ENCODE measurements at places on chromosomes 5 and 9.

DNA sequence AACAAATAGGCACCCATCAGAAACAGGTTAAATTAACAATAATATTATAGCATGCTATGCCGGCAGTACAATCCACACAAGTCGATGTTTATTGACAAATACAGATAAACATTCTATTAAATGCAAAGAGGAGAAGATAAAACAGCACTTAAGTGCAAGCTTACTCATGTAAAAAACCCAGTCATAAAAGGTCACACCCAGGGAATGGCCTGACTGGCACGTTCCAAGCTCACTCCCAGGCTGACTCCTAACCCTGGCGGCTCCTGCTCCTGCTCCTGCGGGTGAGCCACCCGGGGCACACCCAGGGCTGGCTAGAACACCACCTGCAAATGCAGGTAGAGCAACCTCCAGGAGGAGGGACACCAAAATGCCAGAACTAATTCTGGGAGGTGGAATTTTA is 66.9 kb downstream of the SEMA4D start:
- no peak for DNase-seq

DNA sequence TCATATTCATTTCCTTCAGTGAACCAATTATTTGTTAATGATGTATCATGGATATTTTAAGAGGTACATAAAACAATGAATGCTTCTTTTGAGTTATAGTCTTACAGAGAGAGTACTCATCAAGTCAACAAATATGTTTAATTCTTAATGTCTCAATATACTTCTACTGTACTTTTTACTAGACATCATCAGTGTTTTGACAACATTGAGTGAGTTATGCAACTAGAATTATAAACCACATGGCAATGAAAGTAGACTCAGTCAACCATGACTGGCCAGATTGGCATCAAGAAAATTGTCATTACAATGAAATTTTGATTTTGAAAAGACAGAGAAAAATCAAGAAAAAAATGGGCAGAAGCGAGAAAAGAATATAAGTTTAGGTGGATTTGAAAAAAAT is 1248.1 kb upstream of the CDH18 start:
- no peak for DNase-seq

DNA sequence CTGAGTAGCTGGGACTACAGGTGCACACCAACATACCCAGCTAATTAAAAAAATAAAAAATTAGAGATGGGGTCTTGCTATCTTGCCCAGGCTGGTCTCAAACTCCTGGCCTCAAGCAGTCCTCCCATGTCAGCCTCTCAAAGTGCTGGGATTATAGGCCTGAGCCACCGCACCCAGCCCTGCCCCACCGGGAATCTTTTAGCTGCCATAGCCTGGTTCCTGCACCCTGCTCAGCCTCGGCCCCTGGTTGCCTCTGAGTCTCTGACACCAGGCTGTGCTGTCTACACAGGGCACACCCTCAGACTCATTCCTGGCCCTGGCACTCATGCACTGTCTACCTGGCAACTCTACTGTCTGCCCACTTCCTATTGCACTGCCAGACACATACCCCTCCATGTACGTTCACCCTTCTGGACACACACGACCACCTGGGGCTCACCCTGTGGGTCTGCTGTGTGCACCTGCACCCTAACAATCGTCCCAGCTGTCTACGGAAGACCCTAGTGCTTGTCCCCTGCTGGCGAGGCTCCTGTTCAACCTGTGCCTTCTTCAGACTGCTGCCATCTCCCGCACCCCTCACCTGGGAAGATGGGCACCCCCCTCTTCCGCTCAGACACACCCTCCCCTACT is 1.4 kb downstream of the PROP1 start:
- DNase-seq = no peak

GRCh38 chr5:66312266-66312665 is 168.2 kb downstream of the SREK1 start:
- DNase-seq = no peak

- DNase-seq = no peak
These were observed 2.4 kb downstream of the NFIL3 start for GRCh38 chr9:91421128-91421765.

DNA sequence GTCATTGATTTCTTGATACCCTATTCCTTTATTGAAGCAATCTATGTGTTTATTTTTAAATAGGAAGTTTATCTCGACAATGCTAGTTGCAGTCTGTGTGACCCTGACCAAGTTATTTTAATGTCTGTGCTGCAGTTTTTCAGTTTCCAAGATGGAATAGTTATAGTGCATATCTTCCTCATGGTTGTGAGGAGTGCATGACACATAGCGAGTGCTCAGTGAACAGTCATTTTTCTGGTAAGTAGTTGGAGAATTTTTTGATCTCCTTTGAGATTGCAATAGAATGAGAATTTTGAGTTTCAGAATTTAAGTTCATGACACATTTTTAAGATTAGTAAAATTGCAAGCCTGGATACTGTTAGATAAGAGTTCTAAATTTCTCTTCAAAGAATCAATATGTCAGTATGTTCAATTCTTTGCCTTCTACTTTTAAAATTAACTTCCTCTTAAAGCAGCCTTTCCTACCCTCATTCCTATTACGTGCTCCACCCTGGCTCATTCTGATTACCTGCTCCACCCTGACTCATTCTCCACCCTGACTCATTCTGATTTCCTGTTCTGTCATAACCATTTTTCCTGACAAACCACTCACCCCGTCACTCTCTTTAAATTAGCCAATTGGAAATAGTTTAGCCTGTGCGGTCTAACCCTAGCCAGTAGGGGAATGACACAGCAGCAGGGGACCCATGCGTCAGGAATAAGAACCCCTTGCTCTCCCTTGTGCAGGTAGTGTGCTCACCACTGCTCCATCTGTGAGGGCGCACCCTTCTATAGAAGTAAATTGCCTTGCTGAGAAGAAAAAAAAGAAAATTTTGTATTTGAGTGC is 30.7 kb downstream of the SPIN1 start:
- no peak for DNase-seq

DNA sequence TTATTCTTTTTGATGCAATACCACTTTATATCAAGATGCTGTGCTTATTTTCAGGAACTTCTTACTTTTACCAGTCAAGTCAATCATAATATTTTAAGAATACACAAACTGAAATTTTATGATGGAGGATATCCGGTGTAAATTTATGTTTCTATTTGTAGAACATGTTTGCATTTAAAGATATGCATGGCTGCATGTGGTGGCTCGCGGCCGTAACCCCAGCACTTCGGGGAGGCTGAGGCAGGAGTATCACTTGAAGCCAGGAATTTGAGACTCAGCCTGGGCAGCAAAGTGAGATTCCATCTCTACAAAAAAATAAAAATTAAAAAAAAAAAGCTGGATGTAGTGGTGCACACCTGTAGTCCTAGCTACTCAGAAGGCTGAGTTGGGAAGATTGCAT is 73.5 kb upstream of the ALDH1A1 start:
- DNase-seq = no peak

- no peak for DNase-seq
These were observed 80.0 kb downstream of the RANBP17 start for GRCh38 chr5:170941788-170942187.
